GM20000 (cell line): ENCODE measurements at places on chromosomes 7 and 10.

- DNase-seq, result no peak
These were observed 531.3 kb upstream of the MKI67 start for GRCh38 chr10:128657548-128657947.

GRCh38 chr7:139829025-139829774 lies at the start of gene TBXAS1:
Gene TBXAS1 (plus strand): TSS chr7:139829264. CDS start chr7:139829391, 127 bp downstream.
- peak; percentile 20 for DNase-seq

- peak; percentile 79 for DNase-seq
These were observed 27.0 kb downstream of the DCLRE1C start for GRCh38 chr10:14926722-14927416.

DNA sequence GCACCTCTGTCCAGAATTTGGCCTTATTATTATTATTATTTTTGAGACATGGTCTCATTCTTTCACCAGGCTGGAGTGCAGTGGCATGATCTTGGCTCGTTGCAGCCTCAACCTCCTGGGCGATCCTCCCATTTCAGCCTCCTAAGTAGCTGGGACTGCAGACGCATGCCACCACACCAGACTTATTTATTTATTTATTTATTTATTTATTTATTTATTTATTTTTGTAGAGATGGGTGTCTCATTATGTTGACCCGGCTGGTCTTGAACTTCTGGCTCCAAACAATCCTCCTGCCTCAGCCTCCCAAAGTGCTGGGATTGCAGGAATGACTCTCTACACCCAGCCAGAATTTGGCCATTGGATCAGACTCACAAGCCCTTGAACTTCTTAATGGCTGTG lies 6.4 kb downstream of the BLNK start:
- DNase-seq, result no peak

DNA sequence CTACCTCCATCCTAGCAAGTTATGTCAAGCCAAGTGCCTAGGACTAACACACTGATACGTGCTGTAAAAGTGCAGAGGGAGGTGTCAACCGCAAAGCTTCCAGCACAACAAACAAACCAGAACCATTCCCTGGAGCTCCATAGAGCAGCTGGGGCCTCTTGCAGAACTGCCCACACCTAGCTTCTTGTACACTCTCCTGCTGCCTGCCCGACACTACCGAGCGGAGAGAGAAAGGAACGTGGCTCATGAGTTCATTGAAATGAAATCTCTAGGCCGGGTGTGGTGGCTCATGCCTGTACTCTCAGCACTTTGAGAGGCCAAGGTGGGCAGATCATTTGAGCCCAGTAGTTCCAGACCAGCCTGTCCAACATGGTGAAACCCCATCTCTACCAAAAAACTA lies 73.5 kb downstream of the MKI67 start:
- no peak for DNase-seq

DNA sequence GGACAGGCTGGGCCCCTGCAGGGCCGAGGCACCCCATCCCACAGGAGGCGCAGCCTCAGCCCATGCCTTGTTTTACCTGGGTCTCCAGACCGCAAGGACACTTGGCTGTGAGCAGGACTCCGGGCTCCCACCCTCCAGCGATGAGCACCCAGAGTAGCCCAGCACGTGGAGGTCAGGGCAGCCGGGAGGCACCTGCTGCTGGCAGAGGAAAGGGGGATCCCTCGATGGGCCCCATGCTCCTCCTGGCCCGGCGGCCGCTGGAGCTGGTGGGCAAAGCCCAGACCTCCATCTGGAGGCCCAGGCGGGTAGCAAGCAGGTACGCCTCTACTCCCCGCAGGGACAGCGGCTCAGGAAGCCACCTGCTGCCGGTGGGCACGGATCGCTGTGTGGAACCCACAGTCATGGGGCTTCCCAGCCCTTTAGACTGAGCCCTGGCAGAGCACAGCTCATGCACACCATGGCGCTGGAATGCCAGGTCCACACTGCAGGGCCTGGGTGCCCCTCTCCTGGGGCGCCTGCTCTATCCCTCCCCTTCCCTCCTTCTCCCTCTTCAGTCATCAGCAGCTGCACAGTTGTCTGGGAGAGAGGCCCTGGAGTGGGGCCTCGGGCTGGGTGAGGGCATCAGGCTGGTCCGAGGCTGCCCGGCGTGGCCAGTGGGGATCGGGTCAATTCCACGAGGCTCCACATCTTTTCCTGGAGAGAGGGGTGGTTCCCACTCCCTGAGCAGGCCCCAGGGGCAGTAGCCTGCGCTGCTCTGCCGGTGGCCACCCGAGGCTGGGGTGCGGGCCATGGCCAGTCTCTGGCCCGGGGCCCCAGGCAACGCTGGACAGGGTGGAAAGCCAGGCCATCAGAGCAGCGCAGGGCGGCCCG lies 65.7 kb downstream of the PWWP2B start:
- DNase-seq, result no peak

DNA sequence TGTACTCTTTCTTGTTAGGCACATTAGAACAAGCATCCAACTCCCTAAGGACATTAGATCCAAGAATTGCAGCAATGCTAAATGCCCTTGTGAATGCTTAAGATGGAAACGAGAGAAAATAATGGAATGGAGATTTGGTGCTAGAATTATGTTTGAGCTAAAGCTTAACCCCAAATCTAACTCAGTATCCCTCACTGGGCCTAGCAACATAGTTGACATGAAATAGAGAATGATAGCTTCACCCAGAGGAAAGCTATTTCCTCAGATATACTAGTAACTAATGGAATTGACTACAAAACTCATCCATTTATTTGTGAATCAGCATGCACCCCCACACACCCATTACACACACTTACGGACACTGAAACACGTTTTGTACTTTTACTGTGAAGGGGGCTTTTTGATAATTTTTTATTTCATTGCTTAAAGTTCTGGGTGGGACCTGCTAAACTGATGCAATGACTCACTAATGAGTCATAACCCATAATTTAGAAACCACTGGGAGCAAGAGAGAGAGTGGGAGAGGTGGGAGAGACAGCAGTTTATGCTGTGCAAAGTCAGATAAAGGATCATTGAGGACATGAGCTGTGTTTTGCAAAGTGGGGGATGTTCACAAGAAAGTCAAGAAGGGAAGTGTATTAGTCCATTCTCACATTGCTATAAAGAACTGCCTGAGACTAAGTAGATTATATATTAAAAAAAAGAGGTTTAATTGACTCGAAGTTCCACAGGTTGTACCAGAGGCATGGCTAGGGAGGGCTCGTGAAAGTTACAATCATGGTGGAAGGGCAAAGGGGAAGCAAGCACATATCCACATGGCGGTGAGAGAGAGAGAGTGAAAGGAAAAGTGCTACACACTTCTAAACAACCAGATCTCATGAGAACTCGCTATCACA lies 382.7 kb downstream of the SFMBT2 start:
- DNase-seq, result no peak

GRCh38 chr7:23377134-23377533 lies 78.0 kb downstream of the MALSU1 start:
- no peak for DNase-seq

DNA sequence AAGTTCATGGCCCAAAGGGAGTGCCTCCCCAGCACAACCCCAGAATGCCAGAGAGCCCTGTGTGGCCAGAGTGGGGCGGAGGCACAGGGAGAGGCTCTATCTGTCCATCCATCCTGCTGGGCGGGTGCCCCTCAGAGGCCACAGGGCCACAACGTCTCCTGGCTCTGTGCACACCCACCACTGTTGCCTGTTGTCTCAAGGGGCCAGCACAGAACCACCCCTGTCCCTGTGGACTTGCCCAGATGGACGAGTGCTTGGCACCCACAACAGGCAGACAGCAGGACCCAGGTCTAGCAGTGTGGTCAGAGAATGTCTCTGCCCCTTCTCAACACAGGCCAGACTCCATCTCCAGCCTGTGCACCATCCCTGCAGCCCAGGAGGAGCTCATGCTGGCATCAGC lies 92.8 kb downstream of the PAXIP1 start:
- no peak for DNase-seq

GRCh38 chr10:22531441-22531840 lies 182.9 kb downstream of the PIP4K2A start:
- DNase-seq, result no peak

DNA sequence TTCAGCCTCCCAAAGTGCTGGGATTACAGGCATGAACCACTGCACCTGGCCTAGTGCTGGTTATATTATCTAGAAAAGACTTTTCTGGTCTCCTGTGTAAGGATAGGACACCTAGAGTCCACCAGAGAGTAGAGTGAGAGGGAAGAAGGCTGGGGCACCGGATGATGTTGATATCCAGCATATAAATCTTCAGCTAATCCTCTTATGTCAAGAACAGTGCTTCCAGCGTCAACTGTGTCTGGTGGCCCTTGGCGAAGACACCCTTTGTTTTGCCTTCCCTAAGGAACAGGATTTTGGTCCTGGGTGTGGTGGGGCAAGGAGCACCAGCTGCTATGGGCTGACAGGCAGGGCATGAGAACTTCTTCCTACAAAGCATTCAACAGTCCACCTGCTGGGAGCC lies 16.3 kb upstream of the INMT start:
- DNase-seq, result no peak

- no peak for DNase-seq
These were observed 206.7 kb upstream of the POT1 start for GRCh38 chr7:125136341-125136740.

GRCh38 chr10:123144697-123145541 lies 3.0 kb upstream of the HMX2 start:
- DNase-seq, result peak; percentile 51

GRCh38 chr7:32605032-32605431 lies 109.7 kb downstream of the AVL9 start:
- no peak for DNase-seq

DNA sequence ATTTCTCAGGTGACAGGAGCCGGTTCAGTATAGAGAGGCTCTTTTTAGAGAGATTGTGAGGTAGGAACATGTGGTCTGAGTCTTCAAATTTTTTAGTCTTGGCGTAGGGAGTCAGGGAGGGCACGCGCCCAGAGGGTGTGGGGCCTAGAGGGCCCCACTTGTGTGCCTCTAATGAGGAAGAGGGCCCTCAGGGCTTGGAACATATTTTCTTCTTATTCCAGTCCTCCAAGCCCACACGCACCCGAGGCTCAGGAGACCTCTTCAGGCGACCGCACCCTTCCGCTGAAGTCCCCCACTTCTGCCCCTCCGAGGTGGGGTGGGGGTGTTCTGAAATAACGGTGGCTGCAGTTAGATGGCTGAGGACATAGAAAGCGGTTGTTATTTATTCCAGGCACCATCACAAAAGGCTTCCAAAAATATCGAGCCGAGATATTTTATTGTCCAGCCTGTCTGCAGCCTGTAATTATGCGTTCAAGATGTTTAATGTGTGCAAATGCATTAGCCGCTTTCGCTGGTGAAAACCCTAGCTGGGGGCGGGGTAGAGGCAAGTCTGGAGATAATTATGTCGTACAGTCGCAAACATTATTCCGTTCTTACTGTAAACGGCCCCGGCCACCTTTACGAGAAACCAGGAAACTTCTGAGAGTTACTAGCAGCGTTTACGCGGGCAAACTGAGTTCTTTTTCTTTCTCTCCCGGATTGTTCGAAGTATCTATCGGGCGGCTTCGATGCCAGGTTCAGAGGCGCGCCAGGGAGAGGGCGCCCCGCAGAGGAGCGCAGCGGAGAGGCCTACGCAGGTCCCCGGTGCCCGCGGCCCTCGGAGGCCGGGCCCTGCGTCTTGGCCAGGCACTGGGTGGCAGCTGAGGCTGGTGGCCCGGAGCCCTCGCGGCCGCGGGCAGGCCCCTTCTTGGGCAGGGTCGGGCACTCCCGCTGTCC lies 12.9 kb upstream of the HOXA13 start:
- DNase-seq, result no peak

GRCh38 chr7:32164341-32164996 lies 94.3 kb upstream of the PDE1C start:
- DNase-seq, result no peak

- DNase-seq, result peak; percentile 66
These were observed 238.4 kb downstream of the DIP2C start for GRCh38 chr10:451021-451471.

- DNase-seq, result no peak
These were observed 44.9 kb downstream of the SPDYE5 start for GRCh38 chr7:75536940-75537538.

- no peak for DNase-seq
These were observed 503.4 kb downstream of the RPS24 start for GRCh38 chr10:78537018-78537417.

DNA sequence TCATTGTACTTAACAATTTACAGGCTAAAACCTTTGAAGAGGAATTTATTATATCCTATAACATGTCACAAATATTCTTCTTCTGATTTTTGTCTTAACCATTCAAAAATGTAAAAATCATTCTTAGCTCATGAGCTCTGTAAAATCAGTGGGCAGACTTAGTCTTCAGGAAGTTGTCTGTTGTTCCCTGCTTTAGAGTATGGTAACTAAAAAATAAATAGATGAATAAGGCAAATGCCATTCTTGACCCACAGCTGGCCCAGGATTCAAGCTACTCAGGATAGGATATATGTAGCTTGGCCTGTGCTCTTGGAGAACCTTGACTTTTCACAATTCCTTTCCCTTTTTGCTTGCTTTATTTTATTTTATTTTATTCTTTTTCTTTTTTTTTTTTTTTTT lies 51.5 kb downstream of the LRRC4 start:
- no peak for DNase-seq

- DNase-seq, result no peak
These were observed 105.7 kb downstream of the HOXA1 start for GRCh38 chr7:26989897-26990670.
